ENCODE measurements at places on chromosomes 13 and 19. TPM values are rescaled to one million over a fixed set of nuclear protein-coding genes. Genes with fewer than 3 reads are reported as not detected.

- peak overlapping the region; percentile 84 for H3K27ac ChIP-seq
- peaks cover 23% of the 10 kb centered on the region for H3K4me1 ChIP-seq
- H3K36me3 ChIP-seq, result peaks cover 7% of the 10 kb centered on the region
Measured at GRCh38 chr13:99356262-99357091, 49.3 kb upstream of the GPR183 start.

- H3K36me3 ChIP-seq, result no peaks in the 10 kb centered on the region
- H3K4me1 ChIP-seq, result no peaks in the 10 kb centered on the region
- no peak overlapping the region for H3K4me3 ChIP-seq
- H3K27me3 ChIP-seq, result no peaks in the 10 kb centered on the region
- DNase-seq, result no peak
Measured at GRCh38 chr13:35711909-35712308, 235.4 kb upstream of the MAB21L1 start.

The ZNF723 gene
- not detected for total RNA-seq

GRCh38 chr13:95626768-95627167, 17.7 kb downstream of the DZIP1 start:
- H3K27me3 ChIP-seq, result no peaks in the 10 kb centered on the region
- no peak overlapping the region for H3K27ac ChIP-seq
- no peak overlapping the region for H3K4me3 ChIP-seq
- no peaks in the 10 kb centered on the region for H3K4me1 ChIP-seq
- no peak for DNase-seq
- H3K36me3 ChIP-seq, result peaks cover 8% of the 10 kb centered on the region

DNA sequence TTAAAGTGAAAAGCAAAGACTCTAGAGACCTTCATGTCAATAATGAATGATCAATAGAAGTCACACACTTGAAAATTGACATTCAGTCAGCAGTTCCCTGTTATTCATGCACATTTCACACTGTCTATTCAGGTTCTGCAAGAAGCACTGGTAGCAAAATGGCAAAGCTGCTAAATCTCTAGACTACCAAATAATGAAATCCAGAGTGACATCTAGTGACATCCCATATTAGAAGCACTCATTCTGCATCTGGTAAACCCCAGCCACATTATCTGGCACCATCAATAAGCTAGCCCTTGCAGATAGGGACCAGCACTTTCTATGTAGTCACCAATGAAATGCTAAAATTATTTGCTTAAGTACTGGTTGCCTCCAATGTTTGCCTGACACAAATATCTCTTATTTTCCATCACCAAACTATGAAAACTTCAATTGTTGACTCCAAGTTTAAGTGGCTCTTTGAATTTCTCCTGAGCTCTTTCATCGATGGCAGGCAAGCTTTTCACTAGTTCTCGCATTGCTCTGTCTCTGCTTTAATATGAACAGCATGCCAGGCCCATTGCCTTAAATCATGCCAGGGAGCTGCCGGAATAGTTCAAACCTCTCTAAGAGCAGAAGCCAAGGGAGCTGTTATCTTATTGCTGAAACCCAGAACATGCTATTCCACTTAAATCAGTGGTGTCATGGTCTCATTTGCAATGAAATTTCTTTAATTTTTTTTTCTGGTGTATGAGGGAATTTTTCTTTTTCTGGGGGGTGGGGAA, 409.9 kb downstream of the MZT1 start:
- no peak overlapping the region for H3K27ac ChIP-seq
- no peak for DNase-seq
- no peak overlapping the region for H3K4me3 ChIP-seq
- no peaks in the 10 kb centered on the region for H3K36me3 ChIP-seq
- H3K27me3 ChIP-seq, result no peaks in the 10 kb centered on the region
- H3K4me1 ChIP-seq, result no peaks in the 10 kb centered on the region

DNA sequence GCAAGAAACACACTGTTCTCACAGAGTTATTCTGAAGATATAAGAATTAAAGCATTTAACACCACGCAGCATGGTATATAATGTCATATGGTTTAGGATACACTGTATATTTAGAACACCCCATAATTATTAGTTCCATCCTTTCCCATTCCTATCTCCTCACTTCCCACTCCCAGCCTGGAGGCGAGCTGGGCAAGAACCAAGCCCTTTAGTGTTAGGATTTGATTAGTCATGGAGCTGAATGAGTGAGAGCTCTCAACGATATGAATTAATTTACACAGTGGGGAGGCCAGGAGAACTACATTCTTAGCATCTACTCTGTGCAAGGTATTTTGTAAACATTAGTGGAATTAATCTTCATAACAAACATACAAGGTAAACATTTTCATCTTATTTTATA, 934.3 kb downstream of the DIAPH3 start:
- H3K4me3 ChIP-seq, result no peak overlapping the region
- no peaks in the 10 kb centered on the region for H3K36me3 ChIP-seq
- no peak for DNase-seq
- no peaks in the 10 kb centered on the region for H3K4me1 ChIP-seq

- H3K27ac ChIP-seq, result no peak overlapping the region
- peaks cover 16% of the 10 kb centered on the region for H3K27me3 ChIP-seq
- peaks cover 19% of the 10 kb centered on the region for H3K4me1 ChIP-seq
- H3K4me3 ChIP-seq, result peak overlapping the region; percentile 44
- DNase-seq, result no peak
Measured at GRCh38 chr13:113002206-113002912, 33.3 kb downstream of the MCF2L start.

GRCh38 chr13:98571955-98572662, 4.8 kb downstream of the STK24 start:
- no peaks in the 10 kb centered on the region for H3K27me3 ChIP-seq
- H3K27ac ChIP-seq, result peak overlapping the region; percentile 75
- no peak for DNase-seq
- H3K4me1 ChIP-seq, result peaks cover 70% of the 10 kb centered on the region
- H3K36me3 ChIP-seq, result no peaks in the 10 kb centered on the region

The RAB3A gene
- total RNA-seq, result 2.7 TPM

DNA sequence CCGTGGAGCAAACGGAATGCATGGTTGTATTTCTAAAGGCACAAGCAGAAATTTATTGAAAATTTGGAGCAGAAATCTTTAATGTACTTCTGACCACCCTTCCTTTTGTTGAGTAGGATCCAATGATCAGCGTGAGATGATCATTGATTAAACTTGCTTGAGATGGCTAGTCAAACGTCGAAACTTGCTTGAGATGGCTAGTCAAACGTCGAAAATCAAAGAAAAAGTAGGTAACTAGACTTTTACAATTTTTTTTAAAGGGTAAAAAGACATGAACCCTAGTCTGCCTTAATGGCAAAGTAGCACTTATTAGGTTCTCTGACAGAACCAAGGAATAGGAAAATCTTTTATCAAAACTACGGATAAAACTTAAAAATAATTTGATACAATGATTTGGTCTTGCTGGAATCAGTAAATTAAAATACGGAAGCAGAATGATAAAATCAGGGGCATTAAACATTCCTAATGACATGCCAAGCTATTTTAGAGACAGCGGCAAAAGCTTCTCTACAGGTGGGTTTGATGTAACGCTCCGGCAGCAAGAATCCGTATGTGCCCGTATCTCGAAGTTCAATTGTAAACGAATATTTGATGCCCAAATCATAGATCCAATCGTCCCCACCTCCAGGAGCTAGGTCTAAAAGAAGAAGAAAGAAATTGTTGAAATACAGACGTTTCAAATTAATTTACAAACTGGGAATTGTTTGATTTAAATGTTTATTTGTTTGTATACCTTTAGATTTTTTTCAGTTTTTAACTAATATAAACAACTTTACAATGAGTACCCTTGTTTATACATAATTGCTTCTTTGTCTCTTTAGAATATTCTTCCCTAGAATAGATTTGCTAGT, 841 bp upstream of the ZC3H13 start:
- H3K4me1 ChIP-seq, result peaks cover 30% of the 10 kb centered on the region
- no peaks in the 10 kb centered on the region for H3K36me3 ChIP-seq
- H3K27ac ChIP-seq, result peak overlapping the region; percentile 95
- H3K4me3 ChIP-seq, result peak overlapping the region; percentile 79

The NDUFA13 gene
- total RNA-seq, result 218 TPM
